Activated CD4-positive, alpha-beta memory T cell treated with anti-CD3 and anti-CD28 coated beads, Interleukin-2, amount 10 ng/mL, durations not matched to agents 7 days and 5 days (primary cell): ENCODE measurements at places on chromosomes 13 and 19. TPM values are rescaled to one million over a fixed set of nuclear protein-coding genes. Genes with fewer than 3 reads are reported as not detected.

The SIGLEC5 gene
- not detected for total RNA-seq

The ZNF418 gene
- total RNA-seq = 3.7 TPM

The CEACAM21 gene
- total RNA-seq = 77.0 TPM

The SPRED3 gene
- 2.1 TPM for total RNA-seq

The FAM124A gene
- 0.08 TPM for total RNA-seq
